Activated CD4-positive, CD25-positive, alpha-beta regulatory T cell treated with anti-CD3 and anti-CD28 coated beads, Interleukin-2, amount 50 U/mL, for 24 hours (primary cell): ENCODE measurements at places on chromosomes 2 and 18.
A peak's percentile ranks its signal among the peaks of the same experiment; 100 is the strongest.

- ATAC-seq = no peak
Measured at GRCh38 chr18:75679331-75679730, 251.8 kb upstream of the SMIM21 start.

- no peak for ATAC-seq
Measured at GRCh38 chr2:225028572-225028971, 13.7 kb downstream of the DOCK10 start.

GRCh38 chr2:215377283-215377682 is 58.6 kb downstream of the FN1 start:
- no peak for ATAC-seq

DNA sequence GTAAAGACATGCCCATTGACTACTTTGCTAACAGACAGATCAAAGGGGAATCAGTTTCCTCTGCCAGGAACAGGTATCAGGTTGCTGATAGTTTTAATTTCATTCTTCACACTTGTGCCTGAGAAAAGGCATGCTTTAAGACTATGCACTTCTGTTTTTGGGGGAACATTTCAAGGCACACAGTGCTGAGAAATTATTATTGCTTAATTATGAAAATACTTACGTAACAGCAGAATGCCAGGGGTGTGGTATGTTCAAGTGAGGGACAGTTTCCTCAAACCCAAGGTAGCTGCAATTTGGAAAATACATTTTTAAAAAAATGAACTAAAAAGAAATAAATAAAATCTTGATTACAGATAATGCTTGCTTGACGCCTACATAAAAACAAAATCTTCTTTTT is 1746.1 kb upstream of the PIK3C3 start:
- no peak for ATAC-seq

GRCh38 chr2:191319186-191319585 is 74.0 kb downstream of the MYO1B start:
- no peak for ATAC-seq

DNA sequence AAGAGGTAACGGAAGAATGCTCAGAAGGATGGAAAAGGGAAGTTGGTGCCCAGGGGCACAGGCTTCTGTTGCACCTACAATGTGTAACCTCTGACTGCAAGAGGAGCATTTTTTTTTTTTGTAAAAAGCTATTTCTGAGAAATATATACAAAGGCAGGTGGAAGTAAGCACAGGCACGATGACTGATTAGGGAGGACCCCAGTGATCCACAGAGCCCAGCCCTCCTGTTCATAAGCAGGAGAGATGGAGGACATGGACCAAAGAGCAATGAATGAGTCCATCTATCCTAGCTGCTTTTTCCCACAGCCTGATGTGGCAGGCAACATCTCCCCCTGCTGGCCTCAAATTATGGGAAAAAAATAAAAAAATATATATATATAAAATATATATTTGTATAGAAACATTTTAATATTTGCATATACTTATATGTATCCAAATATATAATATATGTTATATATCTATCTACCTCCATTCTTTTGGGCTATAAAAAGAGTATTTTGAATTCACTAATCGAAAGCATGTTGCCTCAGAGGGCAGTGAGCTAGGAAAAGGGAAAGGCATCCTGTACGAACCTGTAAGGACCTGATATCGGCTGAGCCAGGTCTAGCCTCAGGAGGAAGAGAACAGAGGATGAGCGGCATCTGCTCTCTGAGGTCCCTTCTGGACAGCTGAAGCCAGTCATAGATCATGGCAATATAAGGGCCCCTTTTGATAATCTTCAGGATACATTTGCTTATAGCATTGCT is 166.0 kb upstream of the STK17B start:
- ATAC-seq = no peak

- no peak for ATAC-seq
Measured at GRCh38 chr2:154697418-154698252, 860 bp upstream of the KCNJ3 start.

- ATAC-seq = peak; percentile 68
Measured at GRCh38 chr2:234164493-234165413, 114.3 kb downstream of the SPP2 start.

DNA sequence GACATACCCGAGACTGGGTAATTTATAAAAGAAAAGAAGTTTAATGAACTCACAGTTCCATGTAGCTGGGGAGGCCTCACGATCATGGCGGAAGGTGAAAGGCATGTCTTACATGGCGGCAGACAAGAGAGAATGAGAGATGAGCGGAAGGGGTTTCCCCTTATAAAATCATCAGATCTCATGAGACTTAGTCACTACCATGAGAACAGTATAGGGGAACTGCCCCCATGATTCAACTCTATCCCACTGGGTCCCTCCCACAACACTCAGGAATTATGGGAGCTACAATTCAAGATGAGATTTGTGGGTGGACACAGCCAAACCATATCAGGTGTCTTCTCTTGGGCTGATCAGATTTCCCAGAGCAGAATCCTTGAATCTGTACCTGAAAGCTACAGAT is 617.3 kb upstream of the ID2 start:
- ATAC-seq = no peak

- no peak for ATAC-seq
Measured at GRCh38 chr2:220057391-220057790, 430.0 kb downstream of the SLC4A3 start.

DNA sequence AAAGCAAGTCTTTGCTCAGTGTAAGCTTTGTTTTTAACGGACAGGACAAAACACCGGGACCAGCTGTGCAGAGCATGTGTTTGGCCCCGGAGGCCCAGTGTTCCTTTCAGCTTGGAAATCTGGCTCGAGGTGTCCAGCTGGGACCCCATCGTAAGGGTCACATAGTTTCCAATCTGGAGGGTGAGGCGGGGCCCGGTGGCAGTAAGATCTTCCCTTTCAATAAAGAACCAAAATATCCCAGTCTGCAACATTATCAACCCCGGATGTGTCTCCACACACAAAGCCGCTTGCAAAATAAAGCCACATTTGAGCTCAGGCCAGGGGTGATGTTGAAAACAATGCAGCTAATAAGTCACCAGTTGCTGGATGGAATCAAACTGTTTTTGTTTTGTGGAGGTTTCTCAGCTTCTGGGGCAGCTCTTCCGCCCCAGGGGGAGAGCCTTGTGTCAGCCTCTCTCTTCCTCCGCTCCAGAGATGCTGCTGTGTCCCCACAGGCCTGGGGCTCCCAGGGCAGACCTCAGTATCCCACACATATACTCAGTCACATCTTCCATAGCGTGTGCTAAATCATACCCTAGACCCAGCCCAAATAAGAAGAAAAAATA is 138.6 kb upstream of the GLI2 start:
- ATAC-seq = no peak

DNA sequence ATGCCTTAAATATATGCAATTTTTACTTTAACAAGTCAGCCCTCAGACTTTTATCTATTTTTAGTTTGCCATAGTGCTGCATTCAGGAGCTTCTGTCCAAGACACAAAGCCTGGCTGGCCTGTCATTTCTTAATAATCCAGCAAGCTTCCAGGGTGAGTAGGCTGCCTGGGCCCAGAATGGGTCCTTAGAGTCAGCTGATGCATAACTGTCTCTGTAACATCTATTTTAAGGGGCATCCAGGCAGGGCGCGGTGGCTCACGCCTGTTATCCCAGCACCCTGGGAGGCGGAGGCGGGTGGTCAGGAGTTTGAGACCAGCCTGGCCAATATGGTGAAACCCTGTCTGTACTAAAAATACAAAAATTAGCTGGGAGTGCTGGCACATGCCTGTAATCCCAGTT is 11.8 kb upstream of the GNLY start:
- ATAC-seq = no peak

GRCh38 chr2:20515290-20516220 is 68.7 kb downstream of the RHOB start:
- no peak for ATAC-seq

DNA sequence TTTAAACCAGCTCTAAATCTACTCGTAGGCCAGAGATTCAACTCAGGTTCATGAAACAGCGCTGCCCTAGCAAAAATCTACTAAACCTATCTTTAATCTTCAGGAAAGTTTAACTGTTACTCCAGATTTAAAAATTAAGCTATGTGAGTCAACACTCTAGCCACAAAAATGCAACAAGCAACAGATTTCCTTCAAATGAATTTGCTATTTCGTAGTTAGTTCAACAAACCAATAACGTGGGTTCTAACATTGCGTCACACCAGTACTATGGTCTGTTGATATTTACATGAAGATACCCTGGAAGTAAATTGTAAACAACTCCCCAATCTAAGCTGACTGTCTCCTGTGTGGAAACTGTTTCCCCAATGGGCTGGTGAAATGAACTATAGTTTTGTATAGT is 71.2 kb downstream of the FIGN start:
- no peak for ATAC-seq

- no peak for ATAC-seq
Measured at GRCh38 chr18:5419601-5420000, 124.1 kb upstream of the ZBTB14 start.

GRCh38 chr18:75827751-75828287 is 400.3 kb upstream of the SMIM21 start:
- ATAC-seq = no peak

DNA sequence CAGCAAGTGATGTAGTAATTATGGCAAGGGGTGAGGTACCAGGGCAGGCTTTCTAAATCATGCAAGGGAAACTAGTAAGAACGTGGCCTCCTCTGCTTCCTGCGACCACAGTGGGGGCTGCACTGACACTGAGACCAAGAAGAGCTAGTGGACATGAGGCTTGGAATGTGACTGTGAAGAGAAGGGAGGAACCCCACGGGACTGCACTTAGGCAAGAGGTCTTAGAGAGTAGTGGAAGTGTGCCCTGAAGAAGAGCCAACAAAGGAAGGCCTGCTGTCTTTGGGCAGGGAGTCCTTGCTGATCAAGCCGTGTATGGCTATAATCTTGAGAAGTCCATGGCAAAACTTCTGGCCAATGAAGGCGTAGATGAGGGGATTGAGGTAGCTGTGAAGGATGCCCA is 8.9 kb upstream of the RUFY4 start:
- ATAC-seq = no peak

DNA sequence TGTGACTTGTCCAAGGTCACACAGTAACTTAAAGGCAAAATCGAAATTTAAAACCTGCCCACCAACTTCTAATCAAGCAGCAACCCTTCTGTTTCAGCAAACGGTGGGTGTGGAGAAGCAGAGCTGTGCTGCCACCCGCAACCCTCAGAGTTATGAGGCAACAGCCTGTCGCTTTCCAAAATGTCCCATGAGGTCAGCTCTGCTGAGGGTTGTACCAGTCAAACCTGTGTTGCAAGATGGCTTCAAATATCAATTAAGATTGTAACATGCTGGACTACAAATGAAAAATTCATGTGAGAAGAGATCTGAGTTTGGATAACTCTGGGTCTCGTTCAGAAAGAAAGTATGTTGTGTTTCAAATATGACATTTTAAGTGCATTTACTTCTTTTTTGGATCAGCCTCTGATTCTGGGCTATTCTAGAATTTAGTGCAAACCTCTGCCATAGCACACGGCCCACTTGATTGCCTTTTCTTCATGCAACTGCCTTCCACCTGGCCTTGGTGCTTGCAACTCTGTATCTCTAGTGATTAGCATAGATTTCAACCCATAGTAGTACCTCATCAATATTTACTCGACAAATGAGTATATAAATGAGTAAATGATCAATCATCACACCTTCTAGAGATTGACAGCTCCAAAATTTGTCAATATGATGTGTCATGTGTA is 69.3 kb downstream of the TIMM21 start:
- ATAC-seq = no peak

- ATAC-seq = no peak
Measured at GRCh38 chr18:12155996-12156395, 62.4 kb downstream of the ANKRD62 start.

GRCh38 chr18:61975526-61976326 is 82.9 kb upstream of the RNF152 start:
- peak; percentile 81 for ATAC-seq

DNA sequence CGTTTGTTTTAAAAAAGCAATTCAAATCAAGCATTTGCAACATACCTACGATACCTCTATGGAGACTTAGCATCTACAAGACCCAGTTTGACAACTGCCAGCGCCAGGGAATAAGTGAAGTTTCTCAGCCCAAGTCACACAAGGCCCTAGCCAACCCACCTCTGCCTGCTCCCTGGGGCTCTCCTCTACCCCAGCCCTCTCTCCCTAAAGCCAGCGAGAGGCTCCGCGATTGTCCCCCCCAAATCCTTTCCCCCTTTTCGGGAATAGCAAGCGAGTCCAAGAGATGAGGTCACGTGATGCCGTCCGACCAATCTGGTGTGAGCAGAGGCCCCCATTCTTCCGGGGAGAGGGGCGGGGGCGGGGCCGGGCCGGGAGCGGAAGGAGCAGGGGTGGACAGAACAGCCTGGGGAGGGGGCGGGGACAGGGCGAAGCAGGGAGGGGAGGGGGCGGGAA is 102.2 kb upstream of the RAB6C start:
- ATAC-seq = peak; percentile 83

DNA sequence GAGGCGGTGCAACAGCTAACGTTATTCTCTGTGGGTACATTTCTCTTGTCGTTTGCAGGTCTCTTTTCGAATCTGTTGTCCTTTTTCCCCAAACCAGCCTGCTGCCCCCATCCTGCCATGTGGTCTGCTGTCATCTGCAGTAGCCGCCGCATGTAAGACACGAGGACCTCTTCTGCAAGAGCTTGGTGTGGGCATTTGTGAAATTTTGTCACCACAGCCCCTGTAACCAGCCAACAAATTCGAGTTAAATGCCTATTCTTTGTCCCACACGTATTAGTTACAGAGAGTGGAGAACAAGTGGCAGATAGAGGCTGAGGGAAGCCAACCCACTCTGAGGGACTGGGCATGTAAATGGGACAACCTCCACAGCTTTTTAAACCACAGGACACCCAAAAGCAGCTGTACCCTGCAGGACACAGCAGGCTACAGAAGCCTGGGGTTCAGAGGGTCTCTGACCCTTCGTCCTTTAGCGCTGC is 35.0 kb downstream of the ITGA6 start:
- ATAC-seq = no peak

- no peak for ATAC-seq
Measured at GRCh38 chr2:74347742-74348141, 4.5 kb upstream of the SLC4A5 start.

GRCh38 chr18:47915930-47916329 is 14.5 kb downstream of the SMAD2 start:
- no peak for ATAC-seq

- ATAC-seq = no peak
Measured at GRCh38 chr2:103161456-103162289, 399.8 kb downstream of the TMEM182 start.

GRCh38 chr2:240614391-240614790 is 10.9 kb upstream of the GPR35 start:
- ATAC-seq = no peak

DNA sequence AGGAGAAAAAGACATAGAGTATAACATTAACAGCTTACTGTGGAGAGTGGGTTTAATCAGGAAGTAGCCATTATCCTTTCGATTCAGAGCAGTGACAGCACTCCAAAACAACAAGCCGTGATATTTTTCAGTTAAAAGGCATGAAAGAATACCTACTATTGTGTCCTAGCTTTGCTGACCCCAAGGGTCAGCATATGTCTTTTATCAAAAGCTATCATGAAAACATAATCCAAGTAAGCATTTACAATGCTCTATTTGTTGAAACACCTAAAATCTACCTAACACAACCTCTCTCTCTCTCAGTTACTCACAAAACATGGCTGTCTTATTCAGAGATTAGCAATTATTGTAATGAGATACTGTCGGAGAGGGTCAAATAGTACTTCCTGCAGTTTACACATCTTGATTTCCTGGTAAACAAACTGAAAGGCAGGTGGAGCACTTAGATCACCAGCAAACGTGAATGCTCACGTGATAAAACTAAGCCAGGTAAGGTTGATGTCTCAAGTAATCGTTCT is 100.0 kb downstream of the BAZ2B start:
- ATAC-seq = peak; percentile 89
